ENCODE measurements at places on chromosomes 2 and 18. TPM values are rescaled to one million over a fixed set of nuclear protein-coding genes. Genes with fewer than 3 reads are reported as not detected.
A peak's percentile ranks its signal among the peaks of the same experiment; 100 is the strongest.

GRCh38 chr2:9556121-9556743 lies 602 bp upstream of the ADAM17 start:
- DNase-seq = no peak

KRCC1 gene
- total RNA-seq = 38.4 TPM

GRCh38 chr2:238694136-238694755 lies 153.6 kb upstream of the TWIST2 start:
- DNase-seq = no peak

GRCh38 chr2:204497855-204498254 lies 47.4 kb upstream of the PARD3B start:
- no peak for DNase-seq

DNA sequence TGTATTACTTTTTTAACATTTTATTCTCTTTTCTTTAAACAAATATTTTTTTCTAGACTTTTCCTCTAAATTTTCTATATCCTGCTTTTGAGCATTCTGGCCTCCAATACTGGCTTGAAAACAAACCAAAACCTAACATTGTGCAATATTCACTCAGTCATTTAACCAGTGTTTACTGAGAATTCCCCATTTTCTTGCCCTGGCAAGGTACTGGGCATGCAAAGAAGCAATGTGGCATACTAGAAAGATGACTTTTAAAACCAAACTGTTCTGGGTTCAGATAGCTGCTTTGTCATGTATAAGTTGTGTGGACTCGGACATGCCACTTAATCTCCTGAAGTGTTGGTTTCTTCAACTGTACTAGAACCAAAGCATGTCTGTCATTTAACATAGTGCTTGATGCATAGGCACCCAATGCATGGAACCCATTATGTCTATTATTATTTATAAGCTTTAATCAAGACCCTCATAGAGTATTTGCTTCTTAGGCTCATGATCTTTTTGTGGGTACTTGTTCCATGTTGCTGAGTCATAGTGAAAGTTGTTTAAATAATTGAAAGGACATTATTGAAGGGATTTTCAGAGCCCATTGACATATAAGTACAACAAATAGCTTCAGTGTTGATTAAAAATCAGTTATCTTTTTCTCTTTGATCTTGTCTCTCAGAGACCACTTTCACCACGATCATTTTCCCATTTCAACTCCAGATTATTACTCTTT lies 185.4 kb upstream of the OSR1 start:
- no peak for DNase-seq

CYP26B1 gene
- not detected for total RNA-seq

GRCh38 chr2:102657770-102658169 lies 38.4 kb downstream of the SLC9A2 start:
- no peak for DNase-seq

SOCS6 gene
- total RNA-seq = 11.5 TPM

GRCh38 chr2:8918412-8918811 lies 81.0 kb upstream of the KIDINS220 start:
- DNase-seq = no peak

- DNase-seq = no peak
Observed at GRCh38 chr18:52617931-52618330, 277.9 kb downstream of the DCC start.

NETO1 gene
- total RNA-seq = not detected

DNA sequence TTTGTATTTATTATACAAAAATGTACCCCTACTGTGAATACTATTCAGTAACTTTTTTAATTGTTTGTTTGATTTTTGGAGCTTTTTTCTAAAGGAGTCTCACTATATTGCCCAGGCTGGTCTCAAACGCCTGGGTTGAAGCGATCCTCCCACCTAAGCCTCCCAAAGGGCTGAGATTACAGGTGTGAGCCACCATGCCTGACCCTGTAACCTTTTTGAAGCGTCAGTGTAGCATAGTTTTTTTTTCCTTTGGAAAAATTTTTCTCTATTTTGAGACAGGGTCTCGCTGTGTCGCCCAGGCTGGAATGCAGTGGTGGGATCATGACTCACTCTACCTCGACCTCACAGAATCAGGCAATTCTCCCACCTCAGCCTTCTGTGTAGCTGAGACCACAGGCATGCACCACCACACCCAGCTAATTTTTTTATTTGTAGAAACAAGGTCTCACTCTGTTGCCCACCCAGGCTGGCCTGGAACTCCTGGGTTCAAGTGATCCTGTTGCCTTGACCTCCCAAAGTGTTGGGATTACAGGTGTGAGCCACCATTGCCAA lies 2.0 kb downstream of the GMCL1 start:
- no peak for DNase-seq

DNA sequence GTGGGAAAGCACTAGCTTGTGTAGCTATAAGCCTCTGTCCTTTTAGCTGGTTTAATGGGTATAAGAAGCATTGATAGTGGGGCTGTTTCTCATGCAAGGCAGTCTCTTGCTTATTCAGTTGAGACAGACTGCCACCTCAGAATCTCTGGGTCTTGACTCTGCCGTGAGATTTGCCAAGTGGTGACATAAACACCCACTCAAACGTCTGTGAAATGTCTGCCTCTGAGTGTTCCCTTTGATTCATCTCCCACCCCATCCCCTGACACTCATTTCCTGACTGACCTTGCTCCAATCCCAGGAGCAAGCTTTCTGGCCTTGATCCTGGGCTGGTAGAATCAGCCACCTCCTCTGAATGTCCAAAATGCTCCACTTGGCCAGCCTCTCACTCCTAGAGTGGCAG lies 141.9 kb upstream of the RBMS1 start:
- DNase-seq = no peak

- no peak for DNase-seq
Observed at GRCh38 chr2:3756306-3756705, 52.9 kb downstream of the DCDC2C start.

DNA sequence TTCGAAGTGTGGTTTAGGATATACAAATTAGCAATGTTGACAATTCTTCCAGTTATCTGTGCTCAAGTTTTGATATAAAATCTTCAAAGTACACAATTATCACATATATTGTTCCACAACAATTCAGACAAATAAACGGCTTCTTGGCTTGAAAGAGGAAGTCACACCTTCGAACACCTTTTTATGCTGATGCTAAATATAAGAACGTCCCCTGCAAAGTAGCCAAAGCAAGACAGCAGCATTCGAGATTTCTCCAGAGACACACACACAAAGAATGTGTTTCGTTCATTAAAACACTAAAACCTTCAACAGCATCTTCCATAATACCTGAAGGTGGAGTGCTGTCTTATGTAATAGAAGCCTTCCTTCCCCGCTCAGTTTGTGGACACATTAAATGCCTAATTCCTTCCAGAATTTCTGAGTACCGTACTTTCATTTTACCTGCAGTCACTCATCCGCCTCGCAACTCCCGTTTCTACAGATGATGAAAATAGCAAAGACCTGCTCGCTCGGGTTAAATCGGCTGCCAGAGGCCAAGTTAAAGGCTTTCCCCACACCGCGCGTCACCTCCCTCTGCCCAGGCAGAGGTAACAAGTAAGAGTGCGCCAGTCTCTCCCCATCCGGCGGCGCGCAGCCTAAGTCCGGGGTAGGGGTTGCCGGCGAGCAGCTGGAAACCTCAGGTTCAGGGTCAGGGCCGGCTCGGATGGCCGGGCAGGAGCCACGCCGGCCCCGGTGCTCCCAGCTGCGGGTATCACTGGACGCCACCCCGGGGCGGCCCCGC lies 847 bp downstream of the SERPINE2 start:
- DNase-seq = peak; percentile 15
